Activated CD4-positive, alpha-beta T cell treated with anti-CD3 and anti-CD28 coated beads, Interleukin-2, Interleukin-4, amounts not matched to agents 100 ng/mL and 50 ng/mL, durations not matched to agents 16 hours and 8 hours (primary cell): ENCODE measurements at places on chromosomes 16 and 17.

GRCh38 chr17:15346066-15346595, 4.7 kb upstream of the TEKT3 start:
- no peak for DNase-seq

GRCh38 chr16:17320009-17320408, 150.8 kb downstream of the XYLT1 start:
- DNase-seq, result no peak

- DNase-seq, result no peak
Measured at GRCh38 chr17:28049071-28049470, 6.6 kb downstream of the NLK start.

GRCh38 chr16:50261160-50261706, 5.1 kb upstream of the ADCY7 start:
- DNase-seq, result no peak

- no peak for DNase-seq
Measured at GRCh38 chr17:69046121-69046807, 14.5 kb downstream of the ABCA9 start.
